ENCODE measurements at places on chromosomes 7 and 10.

GRCh38 chr7:99112097-99112496 lies 31.8 kb downstream of the SMURF1 start:
- DNase-seq, result no peak

DNA sequence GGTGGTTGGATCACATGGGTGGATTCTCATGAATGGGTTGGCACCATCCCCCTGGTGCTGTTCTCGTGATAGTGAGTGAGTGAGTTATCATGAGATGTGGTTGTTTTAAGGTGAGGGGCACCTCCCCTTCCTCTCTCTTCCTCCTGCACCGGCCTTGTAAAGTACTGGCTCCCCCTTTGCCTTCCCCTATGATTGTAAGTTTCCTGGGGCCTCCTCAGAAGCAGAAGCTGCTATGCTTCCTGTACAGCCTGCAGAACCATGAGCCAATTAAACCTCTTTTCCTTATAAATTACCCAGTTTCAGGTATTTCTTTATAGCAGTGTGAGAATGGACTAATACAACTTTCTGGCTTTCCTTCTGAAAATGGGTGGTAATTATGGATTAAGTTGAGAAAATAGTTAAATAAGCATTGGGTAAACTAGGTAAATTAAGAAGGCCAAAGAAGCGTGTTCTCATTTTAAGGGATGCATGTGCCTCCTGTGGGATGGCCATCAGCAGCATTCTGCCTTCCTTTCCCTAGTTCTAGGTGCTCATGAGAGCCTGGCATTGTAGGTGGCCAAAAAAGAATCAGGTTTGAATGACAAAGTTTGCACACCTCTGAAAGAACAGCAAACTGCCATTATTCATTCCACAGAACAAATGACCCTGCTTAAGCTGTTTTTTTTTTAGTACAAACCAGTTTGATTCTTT lies 241.4 kb upstream of the CCDC6 start:
- DNase-seq, result no peak

- DNase-seq, result peak; percentile 41
Observed at GRCh38 chr7:24871770-24872169, 108.2 kb downstream of the OSBPL3 start.

DNA sequence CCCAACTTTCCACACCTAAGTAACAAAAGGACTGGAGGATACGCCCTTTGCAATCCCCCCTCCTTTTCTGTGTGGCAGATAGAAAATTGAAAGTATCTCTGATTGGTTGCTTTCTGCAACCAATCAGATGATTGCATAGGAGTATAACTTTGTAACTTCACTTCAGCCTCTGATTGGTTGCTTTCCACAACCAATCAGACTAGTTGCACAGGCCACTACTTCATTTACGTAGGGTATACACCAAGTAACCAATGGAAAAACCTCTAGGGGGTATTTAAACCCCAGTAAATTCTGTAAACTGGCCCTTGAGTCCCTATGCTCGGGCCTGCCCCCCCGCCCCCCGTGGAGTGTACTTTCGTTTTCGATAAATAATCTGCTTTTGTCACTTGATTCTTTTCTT lies 1080.4 kb downstream of the CNTNAP2 start:
- DNase-seq, result no peak

DNA sequence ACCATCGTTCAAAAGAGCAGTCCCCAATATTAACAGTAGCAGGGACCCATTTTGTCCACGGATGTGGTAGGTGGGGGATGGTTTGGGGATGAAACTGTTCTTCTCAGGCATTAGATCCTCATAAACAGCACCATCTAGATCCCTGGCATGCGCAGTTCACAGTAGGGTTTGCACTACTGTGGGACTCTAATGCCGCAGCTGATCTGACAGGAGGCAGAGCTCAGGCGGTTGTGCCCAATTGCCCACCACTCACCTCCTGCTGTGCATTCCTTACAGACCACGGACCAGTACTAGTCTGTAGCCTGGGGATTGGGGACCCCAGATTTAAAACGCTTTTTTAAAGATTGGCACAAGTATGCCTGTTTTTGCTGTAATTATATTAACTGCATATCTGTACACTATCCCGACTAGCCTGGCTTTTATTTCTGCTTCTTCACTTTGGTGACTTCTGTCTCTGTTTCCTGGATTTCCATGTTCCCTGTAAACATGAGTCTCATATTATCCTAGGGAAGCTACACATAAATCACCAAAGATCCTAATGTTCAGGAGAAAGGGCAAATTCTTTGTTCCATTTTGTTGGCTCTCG lies 163.3 kb upstream of the AKR1E2 start:
- no peak for DNase-seq

- DNase-seq, result no peak
Observed at GRCh38 chr10:110851020-110851612, 20.6 kb upstream of the PDCD4 start.

DNA sequence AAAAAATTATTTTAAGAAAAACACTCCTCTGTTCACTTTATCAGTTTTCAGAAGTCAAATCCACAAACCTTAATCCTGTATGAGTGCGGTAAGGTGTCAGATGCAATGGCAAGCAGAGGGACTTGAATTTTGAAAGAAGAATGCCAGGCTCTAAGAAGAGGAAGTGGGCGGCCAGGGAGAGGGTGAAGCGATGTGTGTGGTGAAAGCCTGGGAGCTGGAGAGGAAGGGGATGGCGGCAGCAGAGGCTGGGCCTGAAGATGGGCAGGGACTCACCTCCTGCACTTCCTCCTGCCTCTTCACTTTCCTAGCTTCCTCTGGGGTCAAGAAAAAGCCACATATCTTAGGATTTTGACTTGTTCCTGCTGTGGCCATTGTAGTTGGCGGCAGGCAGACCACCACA lies 609.6 kb downstream of the PARD3 start:
- DNase-seq, result no peak

All from NCI-H69 (cell line).